ENCODE measurements at places on chromosomes 7 and 10. TPM values are rescaled to one million over a fixed set of nuclear protein-coding genes. Genes with fewer than 3 reads are reported as not detected.

DNA sequence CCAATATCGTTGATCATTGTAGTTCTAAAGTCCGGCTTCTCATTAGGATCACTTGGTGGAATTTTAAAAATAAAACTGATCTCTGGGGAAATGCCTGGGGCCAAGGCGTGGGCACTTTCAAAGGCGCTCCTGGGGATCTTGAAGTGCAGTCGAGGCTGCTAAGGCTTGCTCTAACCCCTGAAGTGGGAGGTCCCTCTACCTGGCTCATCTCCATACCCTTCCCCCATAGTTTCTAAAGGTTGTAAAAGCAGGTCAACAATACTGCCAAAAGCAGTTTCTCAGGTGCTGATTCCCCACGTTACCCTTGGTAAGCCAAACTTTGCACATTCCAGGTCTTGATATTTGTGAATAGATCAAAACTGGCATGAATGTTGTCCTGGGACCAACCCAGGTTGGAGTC is 79.0 kb upstream of the SP8 start:
- H3K27ac ChIP-seq: no peak overlapping the region
- H3K27me3 ChIP-seq: peaks cover 3% of the 10 kb centered on the region
- no peak for DNase-seq
- no peaks in the 10 kb centered on the region for H3K36me3 ChIP-seq

DNA sequence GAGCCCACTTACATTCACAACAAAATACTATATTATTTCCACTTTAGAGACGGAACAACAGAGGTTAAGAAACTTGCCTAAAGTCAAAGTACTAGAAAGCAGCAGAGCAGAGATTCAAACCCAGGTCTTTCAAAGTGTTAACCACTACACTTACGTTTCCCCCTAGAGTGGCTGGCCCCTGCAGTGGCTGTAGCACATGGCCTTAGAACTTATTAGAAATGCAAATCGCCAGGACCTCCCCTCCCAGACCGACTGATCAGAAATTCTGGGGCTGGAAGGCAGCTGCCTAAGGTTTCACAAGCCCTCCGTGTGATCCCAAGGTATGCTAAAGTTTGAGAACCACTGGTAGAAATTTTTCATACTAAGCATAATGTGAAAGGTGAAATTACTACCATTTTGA is 8.1 kb downstream of the MPP7 start:
- peaks cover 81% of the 10 kb centered on the region for H3K4me1 ChIP-seq
- H3K27me3 ChIP-seq: no peaks in the 10 kb centered on the region
- no peaks in the 10 kb centered on the region for H3K36me3 ChIP-seq
- peak overlapping the region; percentile 56 for H3K27ac ChIP-seq
- H3K4me3 ChIP-seq: no peak overlapping the region

DNA sequence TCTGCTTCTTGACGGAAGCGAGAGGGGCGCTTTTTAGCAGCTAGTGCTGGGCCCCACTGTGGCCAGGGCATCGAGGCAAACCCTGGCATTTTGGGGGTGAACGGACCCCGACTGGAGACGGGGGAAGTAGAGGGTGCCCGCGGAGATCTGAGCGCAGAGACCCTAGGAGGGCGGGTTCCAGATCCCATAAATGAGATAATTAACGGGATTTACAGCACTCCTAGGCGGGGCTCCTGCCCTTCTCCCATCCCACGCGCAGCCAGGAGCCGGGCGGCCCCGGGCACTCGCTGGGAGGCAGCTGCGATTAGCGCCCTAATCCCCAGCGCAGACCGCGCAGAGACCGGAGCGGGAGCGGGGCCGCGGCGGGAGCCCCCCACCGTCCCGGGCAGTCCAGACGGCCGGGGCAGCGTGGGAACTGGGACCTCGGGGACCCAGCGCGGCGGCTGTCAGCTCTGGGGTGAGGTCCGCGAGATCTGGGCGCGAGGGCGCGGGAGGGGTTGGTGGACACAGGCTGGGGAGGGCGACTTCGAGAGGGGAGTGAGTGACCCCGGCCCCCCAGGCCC is 735 bp downstream of the JCAD start:
- no peak overlapping the region for H3K27ac ChIP-seq
- DNase-seq: no peak
- H3K4me1 ChIP-seq: peaks cover 5% of the 10 kb centered on the region
- peak overlapping the region; percentile 39 for H3K4me3 ChIP-seq

DNA sequence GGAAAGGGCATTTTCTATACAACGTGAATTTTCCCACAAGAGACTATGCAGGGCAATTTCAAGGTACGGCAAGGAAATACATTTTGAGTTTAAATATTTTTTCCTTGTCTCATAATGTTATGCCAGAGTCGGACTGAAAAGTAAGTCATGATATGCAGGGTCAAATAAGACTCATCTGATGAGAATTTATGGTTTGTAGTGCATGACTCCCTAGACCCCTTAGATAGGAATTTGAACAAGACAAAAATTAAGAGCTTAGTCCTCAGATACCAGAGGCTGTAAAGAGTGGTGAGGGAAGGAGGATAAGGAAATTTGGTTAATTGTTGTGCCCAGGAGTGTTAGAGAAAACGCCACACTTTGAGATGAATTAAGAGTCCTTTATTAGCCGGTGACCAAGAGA is 616.6 kb downstream of the XPNPEP1 start:
- no peaks in the 10 kb centered on the region for H3K36me3 ChIP-seq
- no peaks in the 10 kb centered on the region for H3K27me3 ChIP-seq
- no peak for DNase-seq
- no peaks in the 10 kb centered on the region for H3K4me1 ChIP-seq
- H3K4me3 ChIP-seq: no peak overlapping the region

DNA sequence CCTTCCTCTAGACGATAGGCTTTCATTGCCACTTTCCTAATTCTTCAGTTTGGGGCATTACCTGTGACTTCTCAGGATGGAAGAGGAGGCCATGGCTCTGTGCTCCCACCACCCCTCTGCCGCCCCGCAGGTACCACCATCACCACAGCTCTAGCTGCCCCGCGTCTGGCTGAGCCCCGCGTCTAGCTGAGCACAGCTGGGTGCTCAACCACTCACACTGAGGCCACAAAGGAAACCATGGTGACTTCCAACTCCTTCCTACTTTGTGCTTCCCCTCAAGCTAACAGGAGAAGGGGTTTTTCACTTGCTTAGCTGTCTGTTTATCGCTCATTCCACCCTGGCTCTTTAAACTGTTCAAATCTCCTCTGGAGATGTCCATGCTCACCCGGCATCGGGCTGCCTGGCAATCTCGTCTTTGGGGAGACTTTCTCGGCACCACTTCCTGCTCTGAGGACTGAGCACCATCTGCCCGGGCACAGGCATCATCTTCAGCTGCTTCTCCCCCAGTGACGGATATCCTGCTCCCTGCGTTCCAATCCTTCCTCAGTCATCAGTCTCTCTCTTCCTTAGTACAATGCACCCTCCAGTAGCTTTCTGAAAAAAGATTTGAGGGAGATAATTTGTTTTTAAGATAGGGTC is 59.4 kb downstream of the MAD1L1 start:
- no peak for DNase-seq
- H3K27ac ChIP-seq: no peak overlapping the region
- H3K27me3 ChIP-seq: no peaks in the 10 kb centered on the region
- peaks cover 3% of the 10 kb centered on the region for H3K4me1 ChIP-seq
- no peak overlapping the region for H3K4me3 ChIP-seq

The PRSS37 gene
- total RNA-seq: not detected

DNA sequence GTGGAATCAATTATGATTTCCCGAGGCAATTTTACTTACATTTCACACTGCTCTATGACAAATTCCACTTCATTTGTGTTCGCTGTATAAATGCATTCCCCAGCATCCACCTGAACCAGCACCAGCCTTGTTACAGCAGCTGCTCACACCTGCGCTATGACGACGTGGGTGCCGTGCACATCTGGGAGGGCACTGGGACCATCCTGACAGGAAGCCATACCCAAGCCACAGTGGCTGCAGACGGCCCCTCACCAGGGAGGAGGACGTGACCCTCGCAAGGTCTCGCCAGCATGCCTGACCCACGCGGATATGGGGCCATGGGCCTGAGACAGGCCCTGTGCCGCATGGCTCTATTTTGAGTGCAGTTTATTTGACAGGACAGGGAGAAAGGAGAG is 201.3 kb downstream of the MAD1L1 start:
- H3K4me1 ChIP-seq: peaks cover 18% of the 10 kb centered on the region
- no peak overlapping the region for H3K4me3 ChIP-seq
- peaks cover 15% of the 10 kb centered on the region for H3K36me3 ChIP-seq

DNA sequence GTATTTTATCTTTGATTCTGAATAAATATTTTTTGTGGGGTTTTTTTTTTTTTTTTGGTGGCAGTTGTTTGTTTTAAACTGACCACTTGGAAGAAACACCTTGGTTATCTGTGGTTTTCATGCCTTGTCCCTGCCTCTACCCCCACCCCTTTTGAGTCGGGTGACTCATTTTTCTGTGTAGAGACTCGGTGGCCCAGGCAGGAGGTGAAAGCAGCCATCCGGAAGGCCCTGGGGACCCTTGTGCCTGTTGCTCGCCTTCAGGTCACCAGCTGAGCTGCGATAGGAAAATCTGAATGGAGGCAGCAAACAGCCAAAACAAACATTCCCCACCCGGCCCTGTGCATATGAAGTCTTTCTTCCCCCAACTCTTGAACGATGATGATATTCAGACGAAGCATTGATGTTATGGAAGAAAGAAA is 22.8 kb downstream of the CYP17A1 start:
- DNase-seq: no peak
- peaks cover 7% of the 10 kb centered on the region for H3K4me1 ChIP-seq
- H3K4me3 ChIP-seq: no peak overlapping the region
- H3K27me3 ChIP-seq: no peaks in the 10 kb centered on the region

- H3K36me3 ChIP-seq: no peaks in the 10 kb centered on the region
- H3K27me3 ChIP-seq: no peaks in the 10 kb centered on the region
- H3K4me1 ChIP-seq: no peaks in the 10 kb centered on the region
Measured at GRCh38 chr10:78846760-78847159, 222.0 kb upstream of the ZMIZ1 start.

- no peaks in the 10 kb centered on the region for H3K27me3 ChIP-seq
- H3K36me3 ChIP-seq: no peaks in the 10 kb centered on the region
- H3K4me3 ChIP-seq: no peak overlapping the region
- DNase-seq: no peak
- no peak overlapping the region for H3K27ac ChIP-seq
- H3K4me1 ChIP-seq: peaks cover 2% of the 10 kb centered on the region
Measured at GRCh38 chr7:2639181-2639681, 7.4 kb downstream of the TTYH3 start.

- no peak overlapping the region for H3K4me3 ChIP-seq
- no peak overlapping the region for H3K27ac ChIP-seq
- DNase-seq: no peak
- H3K4me1 ChIP-seq: no peaks in the 10 kb centered on the region
- peaks cover 6% of the 10 kb centered on the region for H3K36me3 ChIP-seq
Measured at GRCh38 chr7:143848192-143848591, 53.8 kb downstream of the TCAF1 start.

Data from activated naive CD4-positive, alpha-beta T cell treated with anti-CD3 and anti-CD28 coated beads for 36 hours (primary cell).